Left lung (tissue), 14 donors: ENCODE measurements at places on chromosomes 11 and 22.

DNA sequence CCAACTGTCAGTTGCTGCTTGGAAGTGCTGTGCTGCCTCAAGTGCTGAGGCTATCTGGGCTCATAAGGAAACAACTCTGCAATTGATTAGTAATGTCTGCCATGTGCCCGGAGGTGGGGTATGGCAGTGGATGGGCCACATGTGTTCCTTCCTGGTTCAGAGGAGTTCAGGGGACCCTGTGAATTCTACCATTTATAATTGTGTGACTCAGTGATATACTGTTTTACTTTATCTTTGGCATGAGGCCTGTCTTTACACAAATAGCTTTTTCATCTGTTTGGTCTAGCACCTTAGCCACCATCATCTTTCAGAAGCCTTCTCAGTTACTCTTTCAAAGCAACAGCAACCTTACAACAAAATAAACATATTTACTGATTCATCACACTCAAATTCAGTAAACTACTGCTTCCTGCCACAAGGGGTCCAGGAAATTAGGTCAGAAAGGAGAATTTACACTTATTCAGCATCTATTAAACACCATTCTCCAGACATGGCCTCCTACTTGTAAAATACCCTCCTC is 20.9 kb downstream of the DKK3 start:
- no peak for DNase-seq

DNA sequence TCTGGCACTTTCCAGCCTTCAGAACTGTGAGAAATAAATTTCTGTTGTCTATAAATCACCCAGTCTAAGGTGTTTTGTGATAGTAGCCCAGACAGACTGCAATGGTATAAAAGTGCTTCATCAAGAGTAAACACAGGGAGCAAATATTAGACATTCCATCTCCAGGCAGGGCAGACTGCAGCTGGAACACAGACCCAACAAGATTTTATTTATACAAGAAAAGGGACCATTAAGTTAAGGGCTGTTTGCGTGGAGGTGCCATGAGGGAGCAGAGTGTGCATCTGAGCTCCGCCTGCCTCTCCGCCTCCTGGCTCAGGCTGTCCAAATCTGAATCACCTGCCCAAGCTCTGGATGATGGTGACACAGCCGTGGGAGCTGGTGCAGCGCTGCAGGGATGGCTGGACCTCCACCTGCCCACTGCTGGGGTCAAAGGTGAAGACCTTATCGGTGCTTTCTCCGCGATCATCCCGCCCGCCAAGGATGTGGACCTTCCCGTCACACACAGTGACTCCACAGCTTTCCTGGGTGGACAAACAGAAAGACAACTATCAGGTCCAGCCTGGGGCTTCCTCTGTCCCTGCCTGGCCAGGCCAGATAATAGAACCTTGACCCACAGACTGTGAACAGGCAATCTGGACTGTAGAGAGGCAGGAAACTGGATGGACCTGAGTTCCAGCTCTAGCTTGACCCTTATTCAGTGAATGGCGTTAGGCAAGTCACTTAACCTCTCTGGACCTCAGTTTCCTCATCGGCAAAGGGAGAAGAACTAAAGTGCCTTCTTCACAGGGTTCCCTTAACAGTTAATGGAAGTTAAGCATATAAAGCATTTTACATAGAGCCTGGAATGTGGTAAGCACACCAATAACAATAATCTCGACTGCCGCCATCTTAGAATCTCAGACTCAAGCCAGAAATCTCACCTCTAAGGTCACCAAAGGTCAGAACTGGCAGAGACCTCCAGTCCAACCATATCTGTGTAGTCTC is 10.5 kb downstream of the KLHL35 start:
- DNase-seq = no peak

DNA sequence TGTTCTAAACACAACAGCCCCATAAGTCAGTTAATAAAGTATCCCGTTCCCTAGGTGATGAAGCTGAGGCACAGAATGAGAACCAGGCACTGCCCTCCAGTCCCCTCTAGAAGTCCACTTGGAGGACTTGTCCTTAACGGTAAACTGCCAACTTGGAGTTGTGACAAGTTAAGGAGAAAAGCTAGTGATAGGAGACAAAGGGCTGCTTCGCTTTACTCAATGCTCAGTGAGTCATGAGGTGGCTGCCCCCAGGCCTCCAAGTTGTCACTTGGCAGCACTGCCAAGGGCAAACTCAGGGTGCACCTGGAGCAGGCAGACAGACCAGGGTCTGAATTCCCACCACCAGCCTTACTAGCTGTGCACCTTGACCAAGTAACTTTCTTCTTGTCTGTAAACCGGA is 13.5 kb downstream of the SLC43A1 start:
- no peak for DNase-seq

- no peak for DNase-seq
These were observed 51.7 kb downstream of the ARHGAP42 start for GRCh38 chr11:100738701-100739270.

- no peak for DNase-seq
These were observed 414.5 kb upstream of the SYN3 start for GRCh38 chr22:33472462-33473344.

DNA sequence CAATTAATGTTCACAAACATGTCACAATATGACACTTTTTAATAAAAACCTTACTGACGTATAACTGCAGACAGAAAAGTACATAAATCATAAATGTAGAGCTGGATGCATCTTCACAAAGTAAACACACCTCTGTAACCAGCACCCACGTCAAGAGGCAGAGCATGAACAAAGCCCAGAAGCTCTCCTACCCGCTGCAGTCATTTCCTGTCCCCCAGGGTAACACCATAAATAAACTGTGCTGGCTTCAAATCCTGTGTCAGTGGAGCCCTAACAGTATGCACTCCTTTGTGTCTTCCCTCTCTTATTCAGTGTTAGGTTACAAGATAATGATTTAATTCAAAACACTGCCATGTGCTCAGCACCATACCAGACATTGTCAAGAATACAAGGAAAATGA is 5.7 kb downstream of the SYT13 start:
- no peak for DNase-seq

GRCh38 chr11:91295591-91295990 is 929.0 kb upstream of the FAT3 start:
- no peak for DNase-seq

DNA sequence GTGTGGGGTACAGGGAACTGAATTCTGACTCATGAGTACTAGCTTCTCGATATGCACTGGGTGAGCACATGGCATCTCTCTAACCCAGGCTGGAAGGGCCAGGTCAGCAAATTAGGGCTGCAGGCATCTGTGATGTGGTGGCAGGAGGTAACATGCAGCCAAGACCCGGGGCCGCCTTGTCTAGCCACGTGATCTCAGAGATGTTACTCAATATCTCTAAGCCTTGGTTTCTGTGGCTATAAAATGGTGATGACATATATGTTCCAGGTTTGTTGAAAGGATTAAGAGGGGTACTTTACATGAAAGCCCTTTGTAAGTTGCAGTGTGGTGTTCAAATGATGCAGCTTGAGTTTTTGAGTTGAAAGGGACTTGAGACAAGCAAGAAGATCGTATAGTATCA is 3.2 kb downstream of the ST14 start:
- peak; percentile 76 for DNase-seq

DNA sequence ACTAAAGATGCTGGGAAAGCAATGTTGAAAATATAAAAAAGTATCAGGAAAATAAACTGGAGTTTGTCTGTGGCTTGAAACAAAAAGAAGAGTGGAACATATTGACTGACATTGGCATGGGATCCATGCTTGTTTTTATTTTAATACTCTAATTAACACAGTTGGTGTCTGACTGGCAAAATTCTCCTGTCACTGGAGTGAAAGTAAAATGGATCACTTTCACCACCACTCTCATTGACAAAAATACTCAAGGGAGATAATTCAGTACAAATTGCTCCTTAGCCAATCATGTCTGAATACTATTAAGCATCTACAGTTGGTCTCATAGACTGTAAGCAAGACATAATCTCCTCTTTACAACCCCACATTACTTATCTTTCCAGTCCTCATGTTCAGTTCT is 101.8 kb downstream of the DCDC1 start:
- no peak for DNase-seq

- DNase-seq = peak; percentile 27
These were observed at the start of gene KLHL22 for GRCh38 chr22:20494978-20495860. TSS of gene KLHL22 (minus strand) at chr22:20495795. CDS start at chr22:20489211, 6,584 bp downstream.

GRCh38 chr11:124070915-124071622 is 29.9 kb upstream of the OR10G7 start:
- peak; percentile 66 for DNase-seq

GRCh38 chr11:17561526-17561925 is 14.5 kb downstream of the OTOG start:
- no peak for DNase-seq

DNA sequence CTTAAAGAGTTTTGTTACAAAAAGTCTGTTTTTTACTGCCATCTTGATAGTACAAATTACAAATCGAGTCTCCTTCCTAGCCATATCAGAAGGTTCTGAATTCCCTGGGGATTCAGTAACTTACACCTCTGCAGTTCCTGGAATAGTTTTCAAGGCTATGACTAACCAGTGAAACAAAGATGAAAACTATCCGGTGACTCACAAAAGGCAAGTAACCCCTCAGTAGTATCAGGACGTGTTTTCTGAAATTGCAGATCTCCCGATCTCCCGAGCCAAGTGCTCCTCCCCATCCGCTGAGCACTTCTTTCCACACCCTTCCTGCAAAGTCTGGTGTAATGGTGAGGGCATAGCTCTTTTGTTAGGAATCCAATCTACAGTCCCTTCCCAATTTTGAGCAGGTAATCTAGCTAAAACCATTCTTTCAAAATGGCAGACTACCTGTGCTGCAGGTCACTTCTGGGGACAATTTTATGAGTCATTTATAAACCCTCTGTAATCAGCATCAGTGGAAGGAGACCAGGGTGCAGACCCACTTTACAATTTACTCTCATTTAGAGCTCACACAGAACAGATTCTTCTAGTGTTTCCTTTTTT is 7.7 kb downstream of the E2F8 start:
- DNase-seq = no peak

- no peak for DNase-seq
These were observed 8.3 kb downstream of the CLCF1 start for GRCh38 chr11:67364783-67365722.

DNA sequence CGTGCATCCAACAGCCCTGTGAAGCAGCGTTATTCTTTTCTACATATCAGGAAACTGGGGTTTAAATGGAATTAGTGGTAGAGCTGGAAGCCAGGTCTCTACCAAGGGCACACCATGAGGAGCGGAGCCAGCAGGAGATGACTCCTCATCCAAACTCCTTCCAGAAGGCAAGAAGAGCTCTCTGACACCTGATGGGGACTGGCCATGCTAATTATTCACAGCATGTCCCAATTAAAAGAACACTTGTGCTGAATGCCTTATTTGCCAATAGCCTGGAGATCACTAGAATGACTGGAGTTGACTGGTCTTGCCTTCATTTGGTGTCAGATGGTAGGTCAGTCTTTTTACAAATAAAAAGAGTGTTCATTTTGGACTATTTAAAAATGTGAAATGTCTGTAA is 32.9 kb upstream of the SLN start:
- no peak for DNase-seq

- DNase-seq = no peak
These were observed 14.1 kb downstream of the EPS8L2 start for GRCh38 chr11:720017-720641.
